Calu3 (cell line): ENCODE measurements at places on chromosomes 11 and 22.

- H3K27ac ChIP-seq, result no peak overlapping the region
- no peaks in the 10 kb centered on the region for H3K27me3 ChIP-seq
- H3K4me3 ChIP-seq, result no peak overlapping the region
- DNase-seq, result no peak
- no peaks in the 10 kb centered on the region for H3K36me3 ChIP-seq
Measured at GRCh38 chr11:104090767-104091166, 54.3 kb downstream of the DDI1 start.

DNA sequence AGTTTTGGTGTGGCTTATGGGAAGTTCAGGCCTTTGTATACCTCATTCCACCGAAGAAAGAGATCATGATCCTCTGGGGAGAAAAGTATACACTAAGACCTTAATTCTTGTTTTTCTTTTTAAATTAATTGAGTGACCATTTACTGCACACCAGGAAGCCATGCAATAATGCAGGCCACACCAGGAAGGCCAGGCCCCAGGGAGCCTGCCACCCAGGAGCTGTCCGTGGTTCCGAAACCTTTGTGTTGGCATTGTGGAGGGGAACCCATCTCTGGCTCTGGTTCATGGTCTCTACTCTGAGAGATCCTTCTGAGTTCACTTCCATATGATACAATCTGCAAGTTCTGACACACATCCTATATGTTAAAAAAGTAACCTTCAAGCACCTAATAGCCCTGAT is 291.8 kb downstream of the MIAT start:
- no peak overlapping the region for H3K4me3 ChIP-seq
- DNase-seq, result peak; percentile 32
- H3K27ac ChIP-seq, result no peak overlapping the region
- H3K4me1 ChIP-seq, result no peaks in the 10 kb centered on the region
- H3K27me3 ChIP-seq, result peaks cover 41% of the 10 kb centered on the region

DNA sequence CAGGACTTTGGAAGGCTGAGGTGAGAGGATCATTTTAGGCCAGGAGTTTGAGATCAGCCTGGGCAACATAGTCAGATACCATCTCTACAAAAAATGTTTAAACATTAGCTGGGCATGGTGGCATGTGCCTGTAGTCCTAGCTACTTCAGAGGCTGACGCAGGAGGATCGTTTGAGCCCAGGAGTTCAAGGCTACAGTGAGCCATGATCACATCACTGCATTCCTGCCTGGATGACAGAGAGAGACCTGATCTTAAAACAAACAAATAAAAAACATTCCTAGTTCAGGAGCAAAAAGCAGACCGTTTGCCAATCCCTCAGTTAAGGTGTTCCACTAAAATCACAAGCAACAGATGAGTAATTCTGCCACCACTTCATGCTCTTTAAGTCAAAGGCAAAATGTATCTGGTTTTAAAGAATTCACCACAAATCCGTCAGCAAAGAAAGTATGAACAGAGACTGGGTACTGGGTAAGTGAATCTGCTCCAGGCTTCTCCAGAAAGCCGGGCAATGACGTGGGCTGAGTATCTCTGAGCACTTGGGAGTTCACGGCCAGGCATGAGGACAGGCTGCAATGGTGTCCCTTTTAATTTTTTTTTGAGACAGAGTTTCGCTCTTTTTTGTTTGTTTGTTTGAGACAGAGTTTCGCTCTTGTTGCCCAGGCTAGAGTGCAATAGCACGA is 19.5 kb downstream of the CLTCL1 start:
- H3K36me3 ChIP-seq, result no peaks in the 10 kb centered on the region
- no peaks in the 10 kb centered on the region for H3K27me3 ChIP-seq
- no peak for DNase-seq
- H3K4me1 ChIP-seq, result no peaks in the 10 kb centered on the region
- no peak overlapping the region for H3K4me3 ChIP-seq

GRCh38 chr11:107696140-107696539 is 15.7 kb downstream of the SLN start:
- H3K27ac ChIP-seq, result no peak overlapping the region
- H3K27me3 ChIP-seq, result no peaks in the 10 kb centered on the region
- DNase-seq, result no peak
- no peaks in the 10 kb centered on the region for H3K36me3 ChIP-seq

DNA sequence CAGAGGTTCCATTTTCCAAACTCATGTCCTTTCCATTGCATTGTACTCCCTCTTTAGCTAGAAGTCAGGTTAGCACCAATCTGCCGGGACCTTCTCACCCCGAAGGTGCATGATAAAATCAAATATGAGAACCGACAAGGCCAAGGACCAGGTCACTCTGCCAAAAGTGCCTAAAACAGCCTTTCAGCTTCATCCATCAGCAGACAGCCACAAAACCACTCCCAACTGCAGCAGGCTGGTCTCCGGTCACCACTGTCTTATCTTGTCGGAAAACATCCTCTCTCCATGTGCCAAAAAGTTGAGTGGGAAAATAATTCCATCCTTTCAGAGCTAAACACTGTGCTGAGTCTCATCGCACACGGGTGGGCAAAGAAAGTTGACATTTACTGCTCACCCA is 1.4 kb downstream of the PI4KA start:
- DNase-seq, result no peak
- H3K36me3 ChIP-seq, result peaks cover 27% of the 10 kb centered on the region
- no peak overlapping the region for H3K27ac ChIP-seq

GRCh38 chr11:69915151-69915500 is 95.9 kb upstream of the FGF3 start:
- H3K36me3 ChIP-seq, result peaks cover 20% of the 10 kb centered on the region
- H3K4me3 ChIP-seq, result peak overlapping the region; percentile 1
- H3K4me1 ChIP-seq, result peaks cover 59% of the 10 kb centered on the region

DNA sequence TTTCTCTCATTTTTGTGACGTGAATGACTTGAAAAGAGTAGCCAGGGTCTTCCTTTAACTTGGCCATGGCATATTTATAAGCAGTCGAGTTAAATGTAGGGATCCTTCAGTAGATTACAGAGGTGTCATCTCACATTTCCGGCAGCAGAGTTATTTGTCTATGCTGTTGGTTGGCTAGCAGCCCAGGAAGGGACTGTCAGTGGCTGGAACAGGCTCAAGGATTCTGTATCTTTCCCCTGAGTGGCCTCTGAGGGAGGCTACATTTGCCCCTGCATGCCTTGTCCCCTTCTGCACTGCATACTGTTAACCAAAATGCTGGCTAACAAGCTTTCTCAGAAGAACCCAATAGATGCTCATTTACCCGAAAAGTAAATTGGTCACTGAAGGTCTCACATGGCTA is 187.6 kb downstream of the PGR start:
- DNase-seq, result no peak
- no peak overlapping the region for H3K4me3 ChIP-seq
- peaks cover 5% of the 10 kb centered on the region for H3K36me3 ChIP-seq
- no peak overlapping the region for H3K27ac ChIP-seq
- peaks cover 15% of the 10 kb centered on the region for H3K4me1 ChIP-seq
- no peaks in the 10 kb centered on the region for H3K27me3 ChIP-seq

DNA sequence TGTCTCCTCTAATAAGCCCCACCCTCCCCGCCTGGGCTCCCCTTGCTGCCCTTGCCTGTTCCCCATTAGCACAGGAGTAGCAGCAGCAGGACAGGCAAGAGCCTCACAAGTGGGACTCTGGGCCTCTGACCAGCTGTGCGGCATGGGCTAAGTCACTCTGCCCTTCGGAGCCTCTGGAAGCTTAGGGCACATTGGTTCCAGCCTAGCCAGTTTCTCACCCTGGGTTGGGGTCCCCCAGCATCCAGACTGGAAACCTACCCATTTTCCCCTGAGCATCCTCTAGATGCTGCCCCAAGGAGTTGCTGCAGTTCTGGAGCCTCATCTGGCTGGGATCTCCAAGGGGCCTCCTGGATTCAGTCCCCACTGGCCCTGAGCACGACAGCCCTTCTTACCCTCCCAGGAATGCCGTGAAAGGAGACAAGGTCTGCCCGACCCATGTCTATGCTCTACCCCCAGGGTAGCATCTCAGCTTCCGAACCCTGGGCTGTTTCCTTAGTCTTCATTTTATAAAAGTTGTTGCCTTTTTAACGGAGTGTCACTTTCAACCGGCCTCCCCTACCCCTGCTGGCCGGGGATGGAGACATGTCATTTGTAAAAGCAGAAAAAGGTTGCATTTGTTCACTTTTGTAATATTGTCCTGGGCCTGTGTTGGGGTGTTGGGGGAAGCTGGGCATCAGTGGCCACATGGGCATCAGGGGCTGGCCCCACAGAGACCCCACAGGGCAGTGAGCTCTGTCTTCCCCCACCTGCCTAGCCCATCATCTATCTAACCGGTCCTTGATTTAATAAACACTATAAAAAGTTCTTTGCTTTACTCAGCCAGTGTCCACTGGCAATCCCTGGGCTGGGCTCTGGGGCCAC is 14.4 kb downstream of the TSKU start:
- peak overlapping the region; percentile 12 for H3K27ac ChIP-seq
- H3K4me3 ChIP-seq, result no peak overlapping the region
- peaks cover 45% of the 10 kb centered on the region for H3K36me3 ChIP-seq
- H3K4me1 ChIP-seq, result peaks cover 22% of the 10 kb centered on the region
- no peak for DNase-seq

DNA sequence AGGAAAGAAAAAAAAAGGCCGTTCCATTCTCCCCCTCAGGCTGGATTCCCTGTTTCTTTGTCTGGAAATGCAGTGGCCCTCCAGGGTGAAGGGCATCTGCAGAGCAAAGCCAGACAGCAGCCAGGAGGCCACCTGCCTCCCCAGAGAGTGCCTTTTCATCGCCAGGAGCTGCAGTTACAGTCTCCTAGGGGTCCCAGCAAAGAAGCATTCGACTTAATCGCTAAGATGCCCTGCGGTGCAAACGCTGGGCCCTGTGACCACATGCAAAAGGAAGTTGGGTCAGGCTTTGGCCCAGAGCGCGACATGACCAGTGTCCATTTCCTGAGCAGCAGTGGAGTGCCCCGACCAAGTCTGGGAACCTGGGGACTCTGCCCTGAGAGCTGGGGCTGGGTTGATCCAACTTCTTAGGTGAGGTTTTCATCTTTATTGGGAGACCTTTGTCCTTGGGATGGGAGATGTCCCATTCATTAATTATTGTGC is 304.6 kb downstream of the OPCML start:
- no peaks in the 10 kb centered on the region for H3K27me3 ChIP-seq
- DNase-seq, result no peak
- H3K4me1 ChIP-seq, result no peaks in the 10 kb centered on the region
- H3K4me3 ChIP-seq, result no peak overlapping the region
- H3K36me3 ChIP-seq, result no peaks in the 10 kb centered on the region

DNA sequence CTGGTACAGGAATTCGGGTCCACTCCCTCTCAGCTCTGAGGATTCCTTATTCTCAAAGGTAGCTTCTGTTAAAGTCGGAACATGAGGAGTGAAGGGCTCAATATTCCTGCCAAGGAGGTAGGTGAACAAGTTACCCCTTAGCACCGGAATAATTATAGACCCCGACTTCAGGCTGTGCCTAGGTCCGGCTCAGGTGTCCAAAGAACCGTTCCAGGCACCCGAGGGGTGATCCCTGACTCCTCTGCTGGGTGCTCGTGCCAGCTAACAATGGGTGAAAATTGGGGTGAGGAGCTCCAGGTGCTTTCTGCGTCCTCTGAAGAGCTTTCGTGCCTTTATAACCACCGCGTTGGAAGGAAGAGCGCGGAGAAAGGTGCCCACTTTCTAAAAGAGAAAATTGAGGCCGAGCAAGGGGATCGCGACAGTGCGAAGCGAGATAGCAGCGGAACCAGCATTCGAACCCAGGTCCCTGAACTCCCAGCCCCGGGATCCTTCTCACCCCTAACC is 393 bp downstream of the CYB561A3 start:
- no peak for DNase-seq
- H3K4me3 ChIP-seq, result peak overlapping the region; percentile 91
- peak overlapping the region; percentile 83 for H3K27ac ChIP-seq

- H3K4me3 ChIP-seq, result no peak overlapping the region
- no peak overlapping the region for H3K27ac ChIP-seq
- H3K4me1 ChIP-seq, result peaks cover 37% of the 10 kb centered on the region
- DNase-seq, result no peak
Measured at GRCh38 chr11:19955660-19956059, 204.6 kb downstream of the DBX1 start.

DNA sequence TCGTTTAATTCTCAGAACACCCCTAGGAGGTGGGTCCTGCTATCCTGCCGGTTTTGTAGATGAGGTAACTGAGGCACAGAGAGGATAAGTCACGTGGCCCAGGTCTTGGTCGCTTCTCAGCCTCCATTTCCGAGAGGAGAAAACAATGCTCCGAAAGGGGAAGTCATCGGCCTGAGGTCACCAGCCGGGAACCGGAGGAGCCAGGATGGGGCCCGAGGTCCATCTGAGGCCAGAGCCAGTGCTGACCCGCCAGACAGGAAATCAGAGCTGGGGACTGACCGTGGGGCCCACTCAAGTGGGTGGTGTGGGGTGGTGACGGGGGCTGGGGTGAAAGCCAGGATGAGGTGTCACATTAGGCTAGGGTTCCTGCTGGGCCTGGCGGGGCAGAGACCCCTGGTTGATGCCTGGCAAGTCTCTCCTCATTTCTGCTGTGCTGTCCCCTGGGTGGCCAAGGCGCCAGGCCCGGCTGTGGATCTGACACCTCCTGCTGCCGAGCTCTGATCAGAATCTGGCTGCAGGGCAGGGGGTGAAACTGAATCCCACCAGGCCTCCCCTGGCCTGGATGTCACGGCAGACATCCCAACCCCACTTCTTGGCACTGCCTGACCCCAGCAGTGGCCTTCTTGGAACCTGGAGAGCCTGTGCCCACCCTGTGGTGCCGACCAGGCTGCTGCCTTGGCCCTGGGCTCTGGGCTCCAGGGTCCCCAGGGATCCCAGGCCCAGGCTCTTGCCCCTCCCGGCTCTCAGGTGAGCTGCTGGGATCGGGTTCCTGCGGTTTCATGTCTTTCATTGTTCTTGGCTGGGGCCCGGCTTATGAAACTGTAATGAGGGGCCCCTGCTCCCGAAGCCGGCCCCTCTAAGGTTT is 12.0 kb downstream of the TRIOBP start:
- peaks cover 7% of the 10 kb centered on the region for H3K4me1 ChIP-seq
- no peak overlapping the region for H3K27ac ChIP-seq
- H3K27me3 ChIP-seq, result no peaks in the 10 kb centered on the region
- no peak for DNase-seq
- peaks cover 10% of the 10 kb centered on the region for H3K36me3 ChIP-seq

- peaks cover 36% of the 10 kb centered on the region for H3K36me3 ChIP-seq
- no peaks in the 10 kb centered on the region for H3K27me3 ChIP-seq
- DNase-seq, result no peak
- peak overlapping the region; percentile 93 for H3K4me3 ChIP-seq
- no peaks in the 10 kb centered on the region for H3K4me1 ChIP-seq
- H3K27ac ChIP-seq, result peak overlapping the region; percentile 92
Measured at GRCh38 chr11:67429038-67429668, 859 bp downstream of the RPS6KB2 start.

DNA sequence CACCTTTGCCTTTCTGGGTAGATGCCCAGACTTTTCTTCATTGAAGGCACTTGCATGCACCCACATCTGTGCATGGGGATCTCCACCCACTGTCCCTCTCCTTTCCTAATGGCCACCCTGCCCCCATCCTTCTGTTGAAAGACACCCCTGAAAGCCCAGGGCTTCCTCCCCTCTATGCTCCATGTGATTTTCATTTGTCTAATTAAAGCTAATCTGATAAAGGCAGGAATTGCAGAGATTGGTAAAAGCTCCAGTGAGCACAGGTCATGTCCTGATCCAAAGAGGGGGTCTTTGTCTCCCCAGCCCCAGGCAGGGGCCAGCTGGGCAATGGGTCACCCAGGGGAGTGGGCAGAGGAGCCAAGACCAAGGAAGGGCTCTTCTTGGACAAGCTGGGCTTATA is 107.6 kb upstream of the CD82 start:
- H3K4me3 ChIP-seq, result no peak overlapping the region
- no peak for DNase-seq
- no peaks in the 10 kb centered on the region for H3K36me3 ChIP-seq
- H3K27ac ChIP-seq, result no peak overlapping the region
- peaks cover 71% of the 10 kb centered on the region for H3K27me3 ChIP-seq
